NCI-H2029 (cell line): ENCODE measurements at places on chromosomes 1 and 21.
A peak's percentile ranks its signal among the peaks of the same experiment; 100 is the strongest.

- DNase-seq = peak; percentile 24
These were observed 51.8 kb downstream of the UTP25 start for GRCh38 chr1:209879539-209879938.

DNA sequence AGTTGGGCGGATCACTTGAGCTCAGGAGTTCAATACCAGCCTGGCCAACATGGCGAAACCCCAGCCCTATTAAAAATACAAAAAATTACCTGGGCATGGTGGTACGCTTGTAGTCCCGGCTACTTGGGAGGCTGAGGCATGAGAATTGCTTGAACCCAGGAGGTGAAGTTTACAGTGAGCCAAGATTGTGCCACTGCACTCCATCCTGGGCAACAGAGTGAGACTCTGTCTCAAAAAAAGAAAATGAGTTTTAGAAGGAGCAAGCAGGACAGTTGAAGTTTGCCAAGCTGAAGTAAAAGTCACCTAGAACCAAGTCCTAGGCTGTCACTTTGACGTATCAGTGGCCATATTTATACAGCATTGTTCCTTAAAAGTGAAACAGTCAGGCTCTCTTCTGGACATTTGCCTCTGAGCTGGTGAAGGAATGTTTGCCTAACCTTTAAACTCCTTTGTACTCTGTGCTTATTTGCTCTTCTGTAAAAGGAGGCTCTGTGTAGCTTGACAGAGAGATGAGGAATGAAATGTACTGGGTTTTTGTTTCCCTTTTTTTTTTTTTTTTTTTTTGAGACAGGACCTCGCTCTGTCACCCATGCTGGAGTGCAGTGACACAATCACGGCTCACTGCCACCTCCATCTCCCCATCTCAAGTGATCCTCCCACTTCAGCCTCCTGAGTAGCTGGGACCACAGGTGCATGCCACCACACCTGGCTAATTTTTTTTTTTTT lies 2.8 kb downstream of the RAB4A start:
- DNase-seq = peak; percentile 5

DNA sequence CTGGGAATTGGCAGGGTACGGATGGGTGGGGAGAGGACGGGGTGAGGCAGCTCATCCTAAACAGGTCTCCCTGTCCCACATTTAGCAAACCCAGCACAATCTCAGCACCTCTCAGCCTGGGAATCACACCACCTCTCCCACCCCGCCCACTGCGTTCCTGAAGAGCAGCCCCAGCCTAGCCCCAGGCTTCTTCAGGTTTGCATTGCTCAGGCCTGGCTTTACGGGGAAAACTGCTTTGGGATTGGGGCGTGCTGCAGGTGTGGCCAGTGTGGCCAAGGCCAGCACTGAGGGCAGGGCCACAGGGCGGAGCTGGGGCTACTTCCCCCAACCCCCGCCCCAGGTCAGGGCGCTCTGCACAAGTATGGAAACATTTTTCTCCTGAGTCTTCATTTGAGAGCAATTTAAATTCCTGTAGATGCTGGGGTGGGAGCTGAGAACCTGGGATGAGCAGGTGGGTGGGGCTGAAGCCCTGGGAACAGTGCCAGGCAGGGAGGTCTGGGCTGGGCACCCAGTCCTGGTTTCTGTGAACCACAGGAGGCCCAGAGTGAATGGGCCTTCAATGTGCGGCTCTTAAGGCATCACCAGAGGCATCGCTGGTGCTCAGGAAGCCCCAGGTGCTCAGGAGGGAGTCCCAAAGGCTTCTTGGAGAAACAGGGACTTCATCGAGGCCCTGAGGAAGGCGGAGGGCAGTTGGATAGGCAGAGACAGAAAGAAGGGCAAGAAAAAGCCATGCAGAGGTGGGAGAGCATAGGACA lies 24.1 kb downstream of the TNNT2 start:
- DNase-seq = no peak

DNA sequence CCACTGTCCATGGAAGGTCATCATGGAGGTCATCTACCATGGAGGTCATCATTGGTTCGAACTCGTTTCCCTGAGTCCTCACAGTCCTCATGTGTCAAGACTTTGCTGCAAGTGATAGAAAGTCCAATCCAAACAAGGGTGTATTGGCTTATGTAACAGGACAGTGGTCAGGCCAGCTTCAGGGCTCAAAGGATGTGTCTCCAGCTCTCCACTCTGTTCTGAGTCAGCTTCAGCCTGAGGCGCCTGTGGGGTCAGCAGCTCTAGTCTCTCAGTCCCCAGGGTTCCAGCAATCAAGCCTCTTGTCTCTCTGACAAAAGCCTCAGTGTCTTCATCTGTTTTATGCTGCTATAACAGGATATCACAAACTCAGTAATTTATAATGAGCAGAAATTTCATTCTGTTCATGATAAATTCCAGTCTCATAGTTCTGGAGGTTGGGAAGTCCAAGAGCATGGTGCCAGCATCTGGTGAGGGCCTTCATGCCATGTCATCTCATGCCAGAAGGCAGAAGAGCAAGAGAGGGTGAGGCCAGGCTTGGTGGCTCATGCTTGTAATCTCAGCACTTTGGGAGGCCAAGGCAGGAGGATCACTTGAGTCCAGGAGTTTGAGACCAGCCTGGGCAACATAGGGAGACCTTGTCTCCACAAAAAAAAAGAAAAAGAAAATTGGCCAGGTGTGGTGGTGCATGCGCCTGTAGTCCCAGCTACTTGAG lies 19.5 kb downstream of the A3GALT2 start:
- no peak for DNase-seq
